ENCODE measurements at places on chromosomes 2 and 18.
A peak's percentile ranks its signal among the peaks of the same experiment; 100 is the strongest.

- no peak for DNase-seq
- H3K4me3 ChIP-seq = no peak overlapping the region
- no peaks in the 10 kb centered on the region for H3K27me3 ChIP-seq
- H3K36me3 ChIP-seq = no peaks in the 10 kb centered on the region
Measured at GRCh38 chr2:128901572-128902391, 583.1 kb upstream of the HS6ST1 start.

DNA sequence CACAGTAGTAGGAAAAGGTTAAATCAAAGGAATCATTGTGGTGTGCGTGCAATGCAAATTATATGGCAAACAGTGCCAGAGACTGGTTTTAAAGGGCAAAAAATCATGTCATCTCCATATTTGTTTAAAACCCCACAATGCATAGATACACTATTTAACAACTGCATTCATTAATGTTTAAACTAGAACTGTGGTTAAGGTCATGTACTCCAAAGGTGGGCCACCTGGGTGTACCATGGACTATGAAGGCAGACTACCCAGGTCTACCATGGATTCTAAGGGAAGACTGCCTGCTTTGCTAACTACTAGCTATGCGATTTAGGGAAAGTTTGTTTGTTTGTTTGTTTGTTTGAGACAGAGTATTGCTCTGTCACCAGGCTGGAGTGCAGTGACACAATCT lies 356.3 kb downstream of the ZEB2 start:
- no peak for DNase-seq
- no peak overlapping the region for H3K27ac ChIP-seq
- no peak overlapping the region for H3K4me3 ChIP-seq
- no peaks in the 10 kb centered on the region for H3K27me3 ChIP-seq
- H3K36me3 ChIP-seq = no peaks in the 10 kb centered on the region
- H3K4me1 ChIP-seq = no peaks in the 10 kb centered on the region

DNA sequence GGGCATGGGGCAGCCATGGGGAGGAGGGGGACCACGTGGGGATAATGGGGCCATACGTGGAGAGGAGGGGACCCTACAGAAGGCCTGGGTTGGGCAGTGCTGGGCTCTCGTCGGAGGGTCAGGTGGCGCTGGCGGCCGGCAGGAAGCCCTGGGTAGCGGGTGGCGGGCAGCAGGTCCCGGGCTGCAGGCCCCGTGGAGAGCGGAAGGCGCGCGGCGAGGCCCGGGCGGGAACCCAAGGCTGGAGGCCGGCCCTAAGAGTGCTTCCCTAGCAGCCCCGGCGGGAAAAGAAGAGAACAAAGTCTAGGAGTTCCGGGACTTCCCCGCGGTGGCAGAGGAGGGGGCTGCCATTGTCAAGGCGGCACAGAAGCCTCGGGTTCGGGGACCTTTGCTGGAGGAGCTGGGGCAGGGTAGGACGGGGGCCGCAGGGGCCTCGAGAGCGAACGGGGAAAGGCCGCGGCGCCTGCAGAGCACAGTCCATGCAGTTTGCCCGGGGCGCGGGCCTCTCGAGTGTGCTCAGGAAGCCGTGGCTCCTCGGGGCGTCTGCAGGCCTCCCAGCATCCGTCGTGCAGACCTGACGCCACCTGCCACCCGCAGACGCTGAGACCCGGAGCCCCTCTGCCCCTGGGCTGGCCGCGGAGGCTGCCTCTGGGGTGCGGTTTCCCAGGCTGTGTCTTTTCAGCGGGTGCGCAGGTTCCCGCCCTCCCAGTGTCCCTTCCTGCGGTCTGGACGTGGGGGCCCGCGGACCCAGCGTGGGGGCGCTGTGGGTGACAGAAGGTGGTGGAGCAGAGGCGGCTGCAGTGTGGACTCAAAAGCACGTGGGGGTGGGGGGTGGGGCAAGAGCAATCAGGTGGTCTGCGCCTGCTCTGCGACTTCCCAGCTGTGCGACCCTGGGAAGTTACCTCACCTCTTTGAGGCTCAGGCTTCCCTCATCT lies 19.4 kb upstream of the NCL start:
- DNase-seq = peak; percentile 39
- H3K27ac ChIP-seq = peak overlapping the region; percentile 88
- H3K27me3 ChIP-seq = peaks cover 5% of the 10 kb centered on the region

GRCh38 chr18:63138436-63139340 lies 180.9 kb downstream of the BCL2 start:
- H3K27ac ChIP-seq = peak overlapping the region; percentile 95
- no peaks in the 10 kb centered on the region for H3K27me3 ChIP-seq
- H3K4me3 ChIP-seq = peak overlapping the region; percentile 77
- H3K36me3 ChIP-seq = peaks cover 69% of the 10 kb centered on the region
- DNase-seq = no peak
- peaks cover 75% of the 10 kb centered on the region for H3K4me1 ChIP-seq

- no peak overlapping the region for H3K27ac ChIP-seq
- no peak overlapping the region for H3K4me3 ChIP-seq
Measured at GRCh38 chr2:173590276-173590861, 235.7 kb downstream of the CDCA7 start.

- H3K27me3 ChIP-seq = no peaks in the 10 kb centered on the region
- H3K4me1 ChIP-seq = no peaks in the 10 kb centered on the region
- no peak overlapping the region for H3K27ac ChIP-seq
- no peaks in the 10 kb centered on the region for H3K36me3 ChIP-seq
- H3K4me3 ChIP-seq = no peak overlapping the region
- DNase-seq = no peak
Measured at GRCh38 chr2:16470936-16471490, 194.6 kb downstream of the CYRIA start.

DNA sequence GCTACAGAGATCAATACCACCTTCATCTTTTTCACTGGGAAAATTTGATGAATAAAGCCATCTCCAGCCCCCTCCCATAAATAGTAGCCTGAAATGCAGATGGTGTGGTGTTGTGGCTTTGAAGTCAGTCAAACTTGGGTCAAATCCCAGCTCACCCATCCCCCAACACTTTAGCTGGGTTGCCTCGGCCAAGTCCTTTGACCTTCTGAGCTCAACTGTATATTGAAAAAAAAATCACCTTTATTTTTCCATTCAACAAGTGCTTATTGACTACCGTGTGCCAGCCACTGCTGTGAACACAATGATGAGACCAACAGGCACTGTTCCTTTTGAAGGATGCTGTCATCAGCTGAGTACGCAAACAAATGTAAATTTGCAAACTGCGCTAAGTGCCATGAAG lies 35.1 kb upstream of the NTSR2 start:
- peaks cover 5% of the 10 kb centered on the region for H3K27me3 ChIP-seq
- no peaks in the 10 kb centered on the region for H3K36me3 ChIP-seq
- H3K4me1 ChIP-seq = no peaks in the 10 kb centered on the region
- H3K27ac ChIP-seq = no peak overlapping the region

DNA sequence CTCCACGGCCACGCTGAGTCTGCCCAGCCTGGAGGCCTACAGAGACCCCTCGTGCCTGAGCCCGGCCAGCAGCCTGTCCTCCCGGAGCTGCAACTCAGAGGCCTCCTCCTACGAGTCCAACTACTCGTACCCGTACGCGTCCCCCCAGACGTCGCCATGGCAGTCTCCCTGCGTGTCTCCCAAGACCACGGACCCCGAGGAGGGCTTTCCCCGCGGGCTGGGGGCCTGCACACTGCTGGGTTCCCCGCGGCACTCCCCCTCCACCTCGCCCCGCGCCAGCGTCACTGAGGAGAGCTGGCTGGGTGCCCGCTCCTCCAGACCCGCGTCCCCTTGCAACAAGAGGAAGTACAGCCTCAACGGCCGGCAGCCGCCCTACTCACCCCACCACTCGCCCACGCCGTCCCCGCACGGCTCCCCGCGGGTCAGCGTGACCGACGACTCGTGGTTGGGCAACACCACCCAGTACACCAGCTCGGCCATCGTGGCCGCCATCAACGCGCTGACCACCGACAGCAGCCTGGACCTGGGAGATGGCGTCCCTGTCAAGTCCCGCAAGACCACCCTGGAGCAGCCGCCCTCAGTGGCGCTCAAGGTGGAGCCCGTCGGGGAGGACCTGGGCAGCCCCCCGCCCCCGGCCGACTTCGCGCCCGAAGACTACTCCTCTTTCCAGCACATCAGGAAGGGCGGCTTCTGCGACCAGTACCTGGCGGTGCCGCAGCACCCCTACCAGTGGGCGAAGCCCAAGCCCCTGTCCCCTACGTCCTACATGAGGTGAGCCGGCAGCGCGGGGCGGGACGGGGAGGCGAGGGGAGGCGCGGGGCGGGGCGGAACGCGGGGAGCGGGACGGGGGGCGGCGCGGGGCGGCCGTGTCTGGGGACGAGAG lies 15.2 kb downstream of the NFATC1 start:
- H3K4me3 ChIP-seq = no peak overlapping the region
- H3K36me3 ChIP-seq = peaks cover 34% of the 10 kb centered on the region
- H3K27me3 ChIP-seq = no peaks in the 10 kb centered on the region
- no peak for DNase-seq
- no peak overlapping the region for H3K27ac ChIP-seq

DNA sequence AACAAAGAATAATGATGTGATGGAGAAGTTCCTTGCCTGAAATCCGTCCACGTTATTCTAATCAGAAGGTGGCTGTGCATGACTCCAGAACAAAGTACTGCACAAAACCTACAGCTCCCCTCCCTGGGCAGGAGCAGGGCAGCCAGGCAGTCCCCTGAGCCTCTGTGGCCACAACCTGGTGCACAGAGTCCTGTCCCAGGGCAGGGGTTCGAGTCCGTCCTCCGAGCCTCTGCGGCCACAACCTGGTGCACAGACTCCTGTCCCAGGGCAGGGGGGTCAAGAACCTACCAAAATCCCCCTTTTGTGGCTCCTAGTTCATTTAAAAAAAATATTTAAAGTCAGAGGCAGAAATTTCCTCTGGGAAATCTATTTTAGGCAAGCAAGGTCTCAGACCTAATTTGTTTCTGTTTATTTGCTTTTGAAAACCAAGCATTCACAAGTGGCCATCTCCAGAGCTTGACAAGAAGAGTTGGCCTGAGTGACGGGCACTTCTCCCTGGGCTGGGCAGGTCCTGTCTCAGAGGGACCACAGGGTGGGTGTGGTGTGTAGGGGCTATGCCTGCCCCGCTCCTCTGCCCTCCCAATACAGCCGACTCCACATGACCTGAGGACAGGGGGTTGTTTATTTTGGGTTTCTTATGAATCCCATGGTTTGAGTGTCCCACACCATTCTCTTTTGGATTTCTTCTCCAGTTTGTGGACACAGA lies 255.9 kb upstream of the PXDN start:
- no peaks in the 10 kb centered on the region for H3K36me3 ChIP-seq
- peaks cover 23% of the 10 kb centered on the region for H3K27me3 ChIP-seq
- no peak for DNase-seq
- H3K4me3 ChIP-seq = no peak overlapping the region

DNA sequence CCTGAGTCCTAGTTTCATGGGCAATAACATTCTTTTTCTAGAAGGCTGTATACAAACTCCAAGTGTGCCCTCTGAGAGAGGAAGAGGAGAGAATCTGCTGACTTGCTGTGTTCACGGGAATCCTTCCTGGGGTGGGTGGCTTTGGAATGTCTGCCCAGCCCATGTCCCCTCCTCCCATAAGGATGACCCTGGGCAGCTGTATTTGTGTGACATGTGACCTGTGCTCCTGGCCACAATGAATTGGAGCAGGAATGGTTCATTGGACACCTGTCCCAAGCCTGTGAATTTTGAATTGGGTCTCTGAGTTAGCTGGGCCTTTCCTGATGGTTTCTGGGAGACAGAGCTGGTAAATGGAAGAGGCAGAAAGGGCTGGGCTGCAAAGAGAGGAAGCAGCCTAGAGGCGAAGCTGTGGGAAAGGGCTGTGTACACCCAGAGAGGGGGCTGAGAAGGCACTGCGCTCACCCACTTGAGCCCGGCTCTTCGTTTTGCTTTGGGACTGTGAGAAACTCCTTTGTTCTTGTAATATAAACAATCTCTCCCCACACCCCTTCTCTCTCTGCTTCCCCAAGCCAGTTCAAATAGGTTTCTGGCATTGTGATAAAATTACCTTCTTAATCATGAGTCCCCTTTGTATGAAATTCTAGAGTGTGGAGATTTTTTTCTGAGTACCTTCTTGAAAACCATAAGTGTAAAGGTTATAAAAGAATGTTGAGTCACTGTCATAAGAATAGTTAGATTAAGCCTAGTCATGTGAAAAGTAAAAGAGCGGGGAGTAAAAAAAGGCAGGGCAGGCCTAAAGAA lies 49.8 kb downstream of the SLC4A5 start:
- no peaks in the 10 kb centered on the region for H3K27me3 ChIP-seq
- no peaks in the 10 kb centered on the region for H3K36me3 ChIP-seq
- peaks cover 20% of the 10 kb centered on the region for H3K4me1 ChIP-seq
- H3K27ac ChIP-seq = no peak overlapping the region
- H3K4me3 ChIP-seq = no peak overlapping the region
- DNase-seq = no peak

- H3K27ac ChIP-seq = no peak overlapping the region
- no peaks in the 10 kb centered on the region for H3K4me1 ChIP-seq
- H3K4me3 ChIP-seq = no peak overlapping the region
- no peak for DNase-seq
- no peaks in the 10 kb centered on the region for H3K36me3 ChIP-seq
- H3K27me3 ChIP-seq = no peaks in the 10 kb centered on the region
Measured at GRCh38 chr2:182006595-182007341, 21.1 kb downstream of the PPP1R1C start.
